Esophagus muscularis mucosa (tissue), 4 donors: ENCODE measurements at places on chromosomes 7 and 10. TPM values are rescaled to one million over a fixed set of nuclear protein-coding genes. Genes with fewer than 3 reads are reported as not detected.

DNA sequence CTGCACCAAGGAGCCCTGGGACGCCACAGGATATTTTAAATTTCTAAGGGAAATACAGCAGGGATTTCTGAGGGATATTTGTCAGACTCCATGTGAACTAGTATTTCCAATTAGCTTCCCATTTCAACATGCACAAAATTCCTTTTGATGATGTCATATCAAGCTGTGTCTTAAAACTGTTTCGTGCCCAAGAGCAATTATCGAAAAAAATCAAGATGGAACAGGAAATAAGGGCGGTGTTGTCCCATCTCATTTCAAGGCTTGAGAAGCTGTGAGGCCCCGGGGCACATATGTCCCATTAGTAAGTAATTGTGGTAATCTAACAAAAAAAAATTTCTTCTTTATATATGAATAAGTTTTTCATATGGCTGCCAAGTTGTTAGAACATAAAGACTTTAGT is 47.4 kb downstream of the PPP1R17 start:
- no peak for DNase-seq
- H3K27me3 ChIP-seq: no peaks in the 10 kb centered on the region
- no peak overlapping the region for H3K27ac ChIP-seq
- no peaks in the 10 kb centered on the region for H3K4me1 ChIP-seq

Gene PIK3CG
- 3.3 TPM for total RNA-seq

DNA sequence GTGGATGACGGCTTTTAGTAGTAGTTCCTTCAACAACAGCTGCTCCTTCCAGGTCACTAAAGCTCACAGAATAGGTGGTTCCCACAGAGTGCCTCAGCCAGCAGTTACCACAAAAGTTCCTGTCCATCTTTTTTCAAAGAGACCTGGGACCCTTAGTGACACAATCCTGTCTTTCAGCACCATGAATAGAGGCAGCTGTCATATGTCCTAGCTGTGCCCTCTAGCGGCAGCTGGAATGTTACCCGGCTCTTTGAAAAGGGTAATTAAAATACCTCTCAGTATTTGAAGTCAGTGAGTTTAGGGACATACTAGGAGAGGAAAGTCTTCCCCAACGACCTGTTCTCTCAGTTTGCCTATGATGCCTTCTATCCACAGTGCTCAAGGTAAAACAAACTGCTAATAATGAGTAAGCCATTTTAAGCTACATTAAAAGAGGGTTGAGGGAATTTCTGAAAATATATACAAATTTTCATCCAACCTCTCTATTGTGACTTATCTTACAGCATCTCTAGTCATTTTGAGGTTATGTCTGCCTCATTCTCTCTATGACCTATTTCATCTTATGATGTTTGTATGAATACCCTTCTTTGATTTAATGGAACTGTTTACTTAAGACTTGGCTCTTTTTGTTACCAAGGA is 290.8 kb downstream of the NXPH1 start:
- no peak for DNase-seq
- no peak overlapping the region for H3K27ac ChIP-seq
- H3K4me3 ChIP-seq: no peak overlapping the region
- no peaks in the 10 kb centered on the region for H3K4me1 ChIP-seq
- no peaks in the 10 kb centered on the region for H3K36me3 ChIP-seq

DNA sequence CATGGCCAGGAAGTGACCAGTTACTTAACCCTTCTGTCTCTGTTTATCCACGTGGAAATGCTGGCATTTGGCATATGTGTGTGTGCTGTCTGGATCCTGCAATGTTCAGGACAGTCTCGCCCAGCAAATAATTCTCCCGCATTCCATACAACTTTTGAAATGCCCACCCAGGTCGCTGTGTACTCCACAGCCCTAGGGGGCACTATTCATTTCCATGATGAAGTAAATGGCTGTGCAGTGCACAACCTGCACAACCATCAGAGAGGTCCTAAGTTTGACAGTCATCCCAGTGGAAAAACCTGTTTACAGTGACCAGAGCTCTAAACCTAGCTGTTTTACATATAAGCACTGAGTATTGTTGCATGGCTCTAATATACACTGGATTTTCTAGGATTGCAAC is 38.1 kb downstream of the ZNF503 start:
- H3K27ac ChIP-seq: no peak overlapping the region
- H3K4me1 ChIP-seq: no peaks in the 10 kb centered on the region
- H3K36me3 ChIP-seq: no peaks in the 10 kb centered on the region
- no peak for DNase-seq
- no peaks in the 10 kb centered on the region for H3K27me3 ChIP-seq

GRCh38 chr7:112084520-112084971 is 121.7 kb downstream of the DOCK4 start:
- peaks cover 18% of the 10 kb centered on the region for H3K4me1 ChIP-seq
- H3K27me3 ChIP-seq: no peaks in the 10 kb centered on the region

DNA sequence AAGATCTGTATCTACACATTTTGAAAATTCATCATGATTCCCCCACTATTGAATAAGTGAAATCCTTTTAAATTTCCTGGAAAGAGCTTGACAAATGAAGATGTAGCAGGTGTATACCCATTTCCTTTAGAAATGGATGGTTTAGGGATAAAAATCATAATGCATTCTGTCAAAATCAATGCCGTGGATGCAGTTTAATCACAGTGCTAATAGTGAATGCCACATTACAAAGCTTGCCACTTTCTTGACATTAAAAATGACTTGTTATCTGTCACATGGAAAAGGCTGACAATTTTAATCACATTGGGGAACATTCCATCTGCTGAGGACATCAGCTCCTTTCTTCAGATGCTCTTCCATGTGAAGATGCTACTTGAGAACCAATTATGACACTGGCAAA is 229.6 kb downstream of the GPAM start:
- H3K4me3 ChIP-seq: no peak overlapping the region
- H3K4me1 ChIP-seq: no peaks in the 10 kb centered on the region
- no peak for DNase-seq
- no peaks in the 10 kb centered on the region for H3K36me3 ChIP-seq

GRCh38 chr10:95516774-95517373 is 44.3 kb downstream of the SORBS1 start:
- peak overlapping the region; percentile 95 for H3K27ac ChIP-seq
- H3K36me3 ChIP-seq: no peaks in the 10 kb centered on the region
- DNase-seq: no peak
- no peaks in the 10 kb centered on the region for H3K27me3 ChIP-seq
- H3K4me3 ChIP-seq: no peak overlapping the region

GRCh38 chr7:41731493-41732435 is 28.9 kb upstream of the INHBA start:
- DNase-seq: no peak
- H3K27ac ChIP-seq: no peak overlapping the region
- H3K27me3 ChIP-seq: no peaks in the 10 kb centered on the region
- H3K4me3 ChIP-seq: no peak overlapping the region
- peaks cover 21% of the 10 kb centered on the region for H3K4me1 ChIP-seq

Gene SPDYE18
- total RNA-seq: 0.40 TPM

DNA sequence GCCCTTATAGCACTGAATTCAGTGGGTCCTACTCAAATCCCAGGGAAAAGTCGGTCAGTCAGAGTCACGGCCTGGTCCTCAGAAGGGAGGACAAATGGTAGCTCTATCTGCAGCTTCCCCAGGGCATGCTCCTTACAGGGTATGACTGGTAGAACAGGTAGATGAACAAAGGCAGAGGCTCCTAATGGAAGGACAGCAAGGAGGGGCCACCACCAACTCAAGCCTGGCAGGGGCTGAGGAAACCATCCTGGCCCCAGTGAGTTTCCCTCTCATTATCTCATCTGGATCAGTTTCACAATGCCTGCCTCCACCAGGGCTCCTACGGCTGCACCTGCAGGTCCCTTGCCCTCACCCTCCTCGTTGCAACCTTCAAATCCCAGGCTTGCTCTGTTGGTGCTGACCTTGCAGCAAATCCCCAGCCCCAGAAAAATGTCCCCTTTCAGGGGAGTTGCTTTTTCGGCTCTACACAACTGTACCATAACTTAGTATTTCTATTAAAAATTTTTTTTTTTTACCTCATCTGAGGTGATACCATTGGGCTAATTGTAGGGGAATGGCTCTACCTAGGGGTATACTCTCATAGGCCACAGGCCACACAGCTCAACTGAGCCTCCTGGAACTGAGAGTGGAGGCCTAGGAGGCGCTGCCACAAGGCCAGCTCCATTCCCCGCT is 2.4 kb upstream of the MYO1G start:
- no peaks in the 10 kb centered on the region for H3K27me3 ChIP-seq
- DNase-seq: no peak
- H3K36me3 ChIP-seq: peaks cover 47% of the 10 kb centered on the region

DNA sequence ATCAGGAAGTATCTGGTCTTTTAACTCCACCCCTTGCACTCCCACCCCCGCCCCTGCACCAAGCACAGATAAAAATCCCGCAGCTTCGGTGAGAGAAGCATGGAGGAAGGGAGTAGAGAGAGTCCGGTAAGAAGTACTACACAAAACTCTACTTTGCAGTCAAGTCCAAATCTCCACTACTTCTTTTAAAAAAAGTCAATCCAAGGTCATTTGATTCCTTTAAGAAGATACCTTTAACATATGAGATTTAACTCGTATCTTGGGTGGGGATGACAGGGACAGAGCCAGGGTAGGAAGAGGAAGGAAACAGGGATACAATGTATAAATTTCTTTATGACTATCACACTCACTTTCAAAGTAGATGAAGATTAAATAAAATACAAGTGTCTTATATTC is 132.1 kb downstream of the NRBF2 start:
- peak overlapping the region; percentile 86 for H3K27ac ChIP-seq
- peaks cover 9% of the 10 kb centered on the region for H3K36me3 ChIP-seq
- H3K4me3 ChIP-seq: peak overlapping the region; percentile 59
